Stimulated activated CD8-positive, alpha-beta memory T cell treated with anti-CD3 and anti-CD28 coated beads, Interleukin-4, amount 100 ng/mL, for 4 hours (primary cell): ENCODE measurements at places on chromosomes 7 and 10.

DNA sequence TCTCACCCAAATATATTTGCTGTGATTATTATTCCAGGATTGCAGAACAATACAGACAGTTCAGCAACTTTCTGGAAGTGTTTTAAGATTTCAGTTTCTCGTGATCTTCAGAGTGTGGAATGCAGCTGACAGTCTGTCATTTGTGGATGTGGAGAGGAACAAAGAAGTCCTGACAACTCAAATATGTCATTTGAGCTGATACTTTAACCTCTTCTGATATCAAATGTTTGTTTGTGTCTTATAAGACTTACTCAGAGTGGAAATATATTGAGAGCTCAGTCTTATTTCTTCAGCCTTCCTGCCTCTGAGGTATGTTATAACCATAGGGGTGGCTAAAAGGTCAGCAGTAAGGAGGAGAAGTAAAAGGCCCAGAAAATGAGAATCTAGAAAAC lies 96.4 kb downstream of the OSBPL3 start:
- DNase-seq, result no peak

- DNase-seq, result no peak
These were observed 119.3 kb downstream of the C10orf90 start for GRCh38 chr10:126551202-126551601.

- DNase-seq, result no peak
These were observed 600.6 kb downstream of the PHTF2 start for GRCh38 chr7:78399033-78399769.

- DNase-seq, result no peak
These were observed 28.2 kb downstream of the PPIF start for GRCh38 chr10:79375321-79376077.

DNA sequence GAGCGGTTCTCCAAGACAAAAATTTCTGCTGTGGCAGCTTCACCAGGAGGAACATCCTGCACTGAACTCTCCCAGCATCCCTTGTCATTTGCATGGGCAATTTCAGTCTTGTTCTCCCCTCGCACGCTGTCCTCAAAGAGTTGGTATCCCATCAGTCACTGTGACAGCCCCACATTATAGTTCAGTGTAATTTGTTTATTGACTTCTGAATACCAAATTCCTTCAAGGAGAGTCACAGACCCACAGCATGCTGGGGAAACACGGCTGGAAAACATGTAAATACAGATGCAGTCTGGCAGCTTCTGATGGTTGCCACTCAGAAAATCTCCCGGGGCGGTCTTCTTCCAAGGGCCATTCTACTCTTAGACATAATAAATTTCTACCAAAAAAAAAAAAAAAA lies 151.0 kb upstream of the NEBL start:
- DNase-seq, result no peak

GRCh38 chr10:61140765-61141392 lies 196.9 kb upstream of the RHOBTB1 start:
- DNase-seq, result no peak

DNA sequence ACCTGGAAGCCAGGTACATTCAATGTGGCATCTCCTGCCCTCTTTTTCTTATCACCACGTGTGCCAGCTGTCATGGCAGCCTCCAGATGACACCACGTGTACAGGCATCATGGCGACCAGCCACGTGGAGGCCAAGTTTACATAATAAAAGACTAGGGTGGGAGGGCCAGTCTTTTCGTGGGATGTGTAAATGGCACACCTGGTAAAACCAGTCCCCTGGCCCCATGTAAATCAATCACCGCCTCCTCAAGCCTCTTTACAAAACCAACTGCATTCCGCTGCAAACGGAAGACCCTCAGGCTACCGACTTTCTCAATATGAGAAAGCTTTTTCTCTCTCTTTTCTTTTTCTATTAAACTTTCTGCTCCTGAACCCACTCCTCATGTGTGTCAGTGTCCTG lies 65.1 kb upstream of the PHF14 start:
- DNase-seq, result no peak
